NCI-H460 (cell line): ENCODE measurements at places on chromosomes 13 and 19. TPM values are rescaled to one million over a fixed set of nuclear protein-coding genes. Genes with fewer than 3 reads are reported as not detected.

Gene OLFM2
- total RNA-seq = 1.0 and 1.6 TPM in 2 replicates

Gene NKG7
- not detected in 2 replicates for total RNA-seq

Gene BBC3
- 6.9 and 9.5 TPM in 2 replicates for total RNA-seq

Gene TMEM221
- 0.10 TPM in 1 of 2 replicates, not detected in the other for total RNA-seq

Gene MCEMP1
- not detected in 2 replicates for total RNA-seq

Gene ZSCAN4
- total RNA-seq = not detected in 2 replicates

Gene DLL3
- total RNA-seq = 4.0 and 5.8 TPM in 2 replicates

Gene GNA15
- total RNA-seq = 0.78 and 0.87 TPM in 2 replicates

Gene ZNF383
- total RNA-seq = 5.5 and 6.6 TPM in 2 replicates

Gene SLC7A9
- not detected in 2 replicates for total RNA-seq

Gene CASP14
- not detected in 2 replicates for total RNA-seq

Gene ZNF69
- total RNA-seq = not detected in 2 replicates

Gene ZNF586
- 11.1 and 12.4 TPM in 2 replicates for total RNA-seq

Gene PSG7
- not detected in 2 replicates for total RNA-seq

Gene KLK1
- total RNA-seq = 0.40 and 0.64 TPM in 2 replicates

Gene HNRNPA1L2
- 2.9 and 4.5 TPM in 2 replicates for total RNA-seq

Gene FIZ1
- 3.6 and 5.0 TPM in 2 replicates for total RNA-seq

Gene DPF1
- 1.7 and 2.2 TPM in 2 replicates for total RNA-seq

Gene IZUMO4
- total RNA-seq = 1.4 and 1.6 TPM in 2 replicates

Gene STOML3
- total RNA-seq = not detected in 2 replicates

Gene FCER2
- total RNA-seq = not detected in 2 replicates

Gene CBY2
- 0.81 and 1.1 TPM in 2 replicates for total RNA-seq

Gene ZNF626
- total RNA-seq = not detected in 2 replicates

Gene PLIN4
- 0.02 and 0.06 TPM in 2 replicates for total RNA-seq

Gene ENOX1
- 7.2 and 7.6 TPM in 2 replicates for total RNA-seq

Gene VSIG10L
- total RNA-seq = 1.2 and 1.6 TPM in 2 replicates

Gene S1PR5
- total RNA-seq = 1.0 and 1.6 TPM in 2 replicates

Gene PCDH20
- 4.3 and 4.5 TPM in 2 replicates for total RNA-seq

Gene APOC4
- not detected in 2 replicates for total RNA-seq

Gene TTC9B
- total RNA-seq = not detected in 2 replicates

Gene CYP2F1
- not detected in 2 replicates for total RNA-seq

Gene AP1M2
- total RNA-seq = 12.3 and 13.5 TPM in 2 replicates
